ENCODE measurements at places on chromosomes 2 and 18.

DNA sequence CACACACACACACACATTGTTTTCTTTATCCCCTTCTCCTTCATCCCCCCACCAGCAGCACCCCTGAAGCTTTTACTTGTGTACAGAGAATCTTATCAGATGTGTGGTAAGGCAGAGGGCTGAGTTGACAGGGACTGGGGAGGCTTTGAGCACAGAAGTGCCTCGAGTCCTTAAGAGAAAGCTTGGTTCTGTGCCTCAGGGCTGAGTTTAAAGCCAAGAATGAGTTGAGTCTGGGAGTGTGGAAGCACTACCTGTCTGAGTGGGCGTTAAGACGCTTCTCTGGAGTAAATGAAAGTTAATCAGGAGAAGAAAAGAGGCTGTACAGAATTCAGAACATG is 2.7 kb downstream of the ID2 start:
- no peak for DNase-seq

DNA sequence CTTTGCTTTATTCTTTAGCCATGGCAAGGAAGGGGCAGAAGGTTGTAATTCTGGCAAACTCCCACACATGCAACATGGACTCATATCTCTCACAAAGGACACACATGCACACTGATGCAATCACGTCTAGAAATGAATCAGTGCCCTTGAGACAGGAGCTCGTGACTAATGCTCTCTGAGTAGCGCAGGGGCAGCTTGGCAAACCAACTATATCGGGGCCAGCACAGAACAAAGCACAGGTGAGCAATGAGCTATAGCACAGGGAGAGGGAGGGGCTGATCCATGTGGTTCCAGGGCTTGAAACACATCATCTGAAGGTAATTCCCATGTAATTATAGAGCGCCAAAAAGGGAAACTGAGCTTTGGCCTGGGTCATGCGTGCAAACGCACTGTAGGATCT is 165.2 kb upstream of the KLF7 start:
- DNase-seq = peak; percentile 95

- peak; percentile 81 for DNase-seq
Observed at GRCh38 chr2:36450466-36451196, 95.1 kb downstream of the CRIM1 start.

DNA sequence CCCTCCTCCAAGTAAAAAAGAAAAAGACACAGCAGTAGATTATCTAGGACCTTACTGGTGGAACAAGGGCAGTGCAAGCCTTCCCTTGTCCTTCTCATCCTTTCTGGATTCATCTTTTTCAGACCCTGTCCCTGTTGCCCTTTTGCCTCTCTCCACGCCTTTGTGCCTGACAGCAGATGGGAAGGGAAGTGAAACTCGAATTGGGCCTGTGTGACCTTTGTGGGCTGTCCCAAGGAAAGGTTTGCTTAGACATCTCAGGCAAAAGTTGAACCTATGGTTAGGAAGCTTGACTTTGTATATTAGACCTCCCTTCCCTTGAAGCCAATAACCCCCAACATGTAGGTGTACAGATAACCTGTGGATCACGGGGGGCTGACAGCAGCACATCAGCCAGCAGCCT is 185.3 kb downstream of the PRKCE start:
- DNase-seq = no peak

GRCh38 chr2:168336786-168337388 is 89.5 kb upstream of the STK39 start:
- no peak for DNase-seq

DNA sequence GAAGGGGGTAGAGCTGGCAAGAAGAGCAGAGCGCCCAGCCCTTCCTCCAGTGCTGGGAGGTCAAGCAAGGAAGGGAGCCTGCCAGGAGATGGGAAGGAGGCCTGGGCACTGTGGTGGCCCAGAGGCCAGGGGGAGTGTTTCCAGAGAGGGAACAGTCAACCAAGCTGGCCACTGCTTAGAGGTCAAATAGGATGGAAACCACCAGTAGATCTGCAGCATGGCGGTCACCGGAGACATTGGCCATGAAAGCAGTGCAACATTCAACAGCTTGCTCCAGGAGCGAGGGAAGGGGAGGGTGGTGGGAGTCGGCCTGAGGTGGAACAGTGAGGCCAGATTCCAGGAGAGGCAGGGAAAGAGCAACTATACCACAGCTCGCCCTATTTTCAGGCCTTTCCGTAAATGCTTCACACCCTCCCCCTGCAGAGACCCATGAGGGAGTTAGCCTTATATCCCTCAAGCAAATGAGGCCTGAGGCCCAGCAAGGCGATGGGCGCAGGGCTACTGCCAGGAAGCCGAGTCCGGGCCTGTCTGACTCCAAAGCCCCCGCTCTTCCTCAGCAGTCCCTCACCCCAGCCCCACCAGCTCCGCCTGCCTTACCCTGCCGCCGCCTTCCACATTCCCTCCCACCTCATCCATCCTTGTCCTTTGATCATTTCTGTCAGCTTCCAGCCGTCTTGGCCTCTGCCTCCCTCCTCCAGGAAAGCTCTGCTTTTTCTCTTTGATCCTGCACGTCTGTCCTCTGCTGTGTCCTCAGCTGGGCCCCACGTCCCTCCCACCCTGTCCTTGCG is 17.0 kb downstream of the KCNK3 start:
- no peak for DNase-seq

GRCh38 chr18:66511792-66512191 is 92.1 kb downstream of the CDH19 start:
- peak; percentile 10 for DNase-seq

- DNase-seq = no peak
Observed at GRCh38 chr2:170596576-170596975, 118.6 kb upstream of the SP5 start.

GRCh38 chr18:62658028-62658427 is 57.3 kb upstream of the PHLPP1 start:
- DNase-seq = no peak

DNA sequence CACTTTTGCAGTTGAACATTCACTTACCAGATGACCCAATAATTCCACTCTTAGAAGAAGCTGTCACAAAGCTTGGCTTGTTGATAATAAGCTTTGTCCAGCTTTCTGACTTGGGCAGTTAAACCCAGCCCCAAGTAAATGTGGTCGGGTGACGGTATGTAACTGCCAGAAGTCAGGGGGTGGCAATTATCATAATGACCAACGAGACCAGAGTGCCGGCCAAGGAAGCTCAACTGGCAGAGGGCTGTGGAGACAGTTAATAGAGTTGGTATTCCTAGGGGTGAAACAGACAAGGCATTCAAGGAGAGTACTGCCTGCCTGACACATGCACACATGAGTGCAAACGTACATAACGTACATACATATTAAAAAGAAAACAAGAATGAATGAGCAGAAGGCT is 116.7 kb downstream of the EIPR1 start:
- no peak for DNase-seq

DNA sequence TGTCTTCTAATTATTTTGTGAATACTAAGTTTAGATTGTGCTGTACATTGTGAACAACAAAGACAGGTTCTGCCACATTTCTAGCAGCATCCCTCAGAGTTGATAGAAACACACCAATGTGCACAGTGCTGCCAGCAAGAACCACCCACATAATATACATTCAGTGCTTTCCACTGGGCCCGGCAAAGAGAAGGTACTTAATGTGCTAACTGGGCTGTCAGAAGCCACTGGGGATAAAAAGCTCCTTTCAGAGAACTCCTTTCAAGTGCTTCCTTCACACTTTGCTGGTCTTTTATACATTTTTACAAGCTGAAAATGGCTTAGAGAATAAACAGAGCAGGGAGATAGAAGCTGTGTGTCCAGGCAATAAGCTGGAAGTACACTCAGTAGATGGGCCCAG is 58.0 kb upstream of the CAPN13 start:
- DNase-seq = no peak

DNA sequence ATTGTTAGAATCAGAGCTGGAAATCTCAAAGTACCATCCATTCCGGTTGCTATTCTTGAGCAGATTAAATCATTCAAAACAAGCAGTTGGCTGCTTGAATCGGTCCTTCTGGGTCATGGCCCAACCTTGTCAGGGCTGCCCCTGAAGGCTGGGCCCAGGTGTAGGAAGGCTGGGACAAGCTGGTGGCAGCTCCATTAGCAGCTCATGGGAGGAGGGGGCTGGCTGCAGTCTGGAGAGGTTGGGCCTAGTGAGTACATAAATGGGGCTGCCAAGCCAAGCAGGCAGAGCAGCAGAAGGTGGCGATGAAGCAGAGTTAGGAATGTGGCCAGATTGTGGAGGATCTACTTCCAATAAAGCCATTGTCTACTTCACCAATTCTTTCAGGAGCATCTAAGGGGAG is 81.4 kb downstream of the ADCYAP1 start:
- no peak for DNase-seq

- DNase-seq = peak; percentile 39
Observed at GRCh38 chr2:105309147-105309545, 20.4 kb downstream of the TGFBRAP1 start.

GRCh38 chr2:170077830-170078569 is 99.9 kb upstream of the MYO3B start:
- DNase-seq = no peak

GRCh38 chr2:161418715-161419637 is 2.9 kb downstream of the TBR1 start:
- DNase-seq = peak; percentile 27

DNA sequence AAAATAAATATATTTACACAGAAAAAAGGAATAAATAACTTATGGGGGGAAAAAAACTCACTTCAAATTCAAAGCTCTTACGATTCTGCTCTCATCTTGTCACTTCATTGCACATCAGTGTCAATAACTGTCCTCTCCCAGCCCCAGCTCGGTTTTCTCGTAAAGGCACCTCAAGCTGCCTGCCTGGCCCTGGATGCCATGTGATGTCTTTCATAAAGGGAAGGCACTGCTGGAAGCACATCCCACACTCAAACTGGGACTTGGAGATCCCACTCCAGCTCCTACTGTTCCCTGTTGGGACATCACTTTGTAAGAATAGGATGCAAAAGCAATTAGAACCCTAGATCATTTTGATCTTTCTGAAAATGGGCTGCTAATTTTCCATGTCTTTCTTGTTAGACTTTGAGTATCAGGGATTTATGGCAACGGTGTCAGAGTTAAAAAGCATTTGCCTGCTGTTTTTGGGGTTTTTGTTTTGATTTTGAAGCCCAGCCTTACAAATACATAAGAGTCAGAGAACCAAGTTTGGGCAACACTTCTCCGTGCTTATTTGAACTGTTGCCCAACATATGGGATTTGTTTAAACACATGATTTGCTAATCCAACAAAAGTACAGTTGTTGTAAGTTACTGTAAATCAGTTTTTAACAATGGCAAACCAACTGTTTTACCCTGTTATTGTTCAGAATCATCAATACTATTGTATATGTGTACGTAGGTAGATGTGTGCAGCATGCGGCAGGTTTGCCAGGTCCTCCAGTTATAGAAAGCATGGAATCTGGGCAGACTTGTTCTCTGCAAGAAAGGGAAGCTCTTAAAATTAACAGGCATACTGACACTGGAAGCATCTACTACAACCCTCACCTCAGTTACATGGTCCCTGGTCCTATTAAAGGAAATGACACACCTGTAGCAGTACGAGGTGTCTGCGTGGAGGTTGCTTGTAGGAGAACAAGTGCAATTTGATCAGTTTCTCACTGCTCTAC is 20.6 kb downstream of the SERTAD2 start:
- DNase-seq = peak; percentile 87

GRCh38 chr2:84805250-84805958 is 75.5 kb downstream of the TRABD2A start:
- peak; percentile 79 for DNase-seq

- no peak for DNase-seq
Observed at GRCh38 chr2:231926761-231927565, 767 bp upstream of the NPPC start.

DNA sequence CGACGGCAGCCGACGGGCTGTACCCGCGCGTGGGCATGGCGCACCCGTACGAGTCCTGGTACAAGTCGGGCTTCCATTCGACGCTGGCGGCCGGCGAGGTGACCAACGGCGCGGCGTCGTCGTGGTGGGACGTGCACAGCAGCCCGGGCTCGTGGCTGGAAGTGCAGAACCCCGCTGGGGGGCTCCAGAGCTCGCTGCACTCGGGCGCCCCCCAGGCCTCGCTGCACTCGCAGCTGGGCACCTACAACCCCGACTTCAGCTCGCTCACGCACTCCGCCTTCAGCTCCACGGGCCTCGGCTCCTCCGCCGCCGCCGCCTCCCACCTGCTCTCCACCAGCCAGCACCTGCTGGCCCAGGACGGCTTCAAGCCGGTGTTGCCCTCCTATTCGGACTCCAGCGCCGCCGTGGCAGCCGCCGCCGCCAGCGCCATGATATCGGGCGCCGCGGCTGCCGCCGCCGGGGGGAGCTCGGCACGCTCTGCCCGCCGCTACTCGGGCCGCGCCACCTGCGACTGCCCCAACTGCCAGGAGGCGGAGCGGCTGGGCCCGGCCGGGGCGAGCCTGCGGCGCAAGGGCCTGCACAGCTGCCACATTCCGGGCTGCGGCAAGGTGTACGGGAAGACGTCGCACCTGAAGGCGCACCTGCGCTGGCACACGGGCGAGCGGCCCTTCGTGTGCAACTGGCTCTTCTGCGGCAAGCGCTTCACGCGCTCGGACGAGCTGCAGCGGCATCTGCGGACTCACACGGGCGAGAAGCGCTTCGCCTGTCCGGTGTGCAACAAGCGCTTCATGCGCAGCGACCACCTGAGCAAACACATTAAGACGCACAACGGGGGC is 2.0 kb downstream of the SP9 start:
- DNase-seq = no peak

GRCh38 chr2:133331436-133331835 is 236.8 kb downstream of the NCKAP5 start:
- no peak for DNase-seq

GRCh38 chr2:173747035-173747434 is 218.1 kb downstream of the SP3 start:
- DNase-seq = no peak

DNA sequence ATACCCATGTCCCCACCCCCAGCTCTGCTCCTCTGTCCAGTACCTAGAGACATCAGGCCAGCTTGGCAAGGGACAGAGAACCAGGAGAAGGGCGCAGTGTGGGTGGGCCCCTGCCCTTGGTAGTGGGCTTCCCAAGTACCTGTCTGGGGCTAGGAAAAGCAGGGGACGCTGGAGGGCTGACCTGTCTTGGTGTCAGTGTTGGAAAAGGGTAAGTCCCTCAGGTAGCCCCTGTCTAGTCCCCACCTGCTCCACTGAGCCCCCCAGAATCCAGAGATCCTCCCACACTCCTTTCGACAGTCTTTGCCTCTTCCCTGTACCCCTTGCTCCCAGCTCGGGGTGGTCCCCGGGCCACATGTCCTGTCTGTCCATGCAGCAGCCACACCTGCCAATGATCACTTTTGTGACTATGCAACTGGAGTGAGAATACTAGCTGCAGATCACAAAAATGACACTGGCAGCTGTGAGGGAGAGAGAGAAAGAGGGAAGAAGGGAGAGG is 14.6 kb downstream of the DNAJB2 start:
- no peak for DNase-seq

- DNase-seq = peak; percentile 89
Observed at GRCh38 chr2:197108758-197109157, 182.3 kb upstream of the PGAP1 start.
